ENCODE measurements at places on chromosomes 12 and 14. TPM values are rescaled to one million over a fixed set of nuclear protein-coding genes. Genes with fewer than 3 reads are reported as not detected.

- no peak for ATAC-seq
Observed at GRCh38 chr12:50200552-50201273, 33.5 kb upstream of the CERS5 start.

PTPN6 gene
- total RNA-seq = 223 TPM

GPN3 gene
- 41.8 TPM for total RNA-seq

DNA sequence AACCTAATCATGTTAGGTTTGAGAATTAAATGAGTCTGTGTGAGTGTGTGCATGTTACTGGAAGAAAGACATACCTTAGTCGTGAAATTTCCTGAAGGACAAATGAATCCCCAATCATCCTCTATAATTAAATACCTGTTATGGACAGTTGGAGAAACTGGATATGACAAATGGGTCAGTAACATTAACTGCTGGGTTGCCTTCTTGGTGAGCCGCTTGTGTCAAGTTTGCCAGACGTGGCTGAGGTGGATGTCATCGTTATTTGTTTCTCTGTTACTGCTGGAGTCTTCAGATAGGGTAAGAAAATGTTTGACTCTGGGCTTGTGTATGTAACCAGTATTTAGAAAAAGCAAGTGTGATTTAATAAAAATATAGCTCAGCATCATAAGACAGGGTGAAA, 131.6 kb downstream of the CAND1 start:
- no peak for ATAC-seq

DNA sequence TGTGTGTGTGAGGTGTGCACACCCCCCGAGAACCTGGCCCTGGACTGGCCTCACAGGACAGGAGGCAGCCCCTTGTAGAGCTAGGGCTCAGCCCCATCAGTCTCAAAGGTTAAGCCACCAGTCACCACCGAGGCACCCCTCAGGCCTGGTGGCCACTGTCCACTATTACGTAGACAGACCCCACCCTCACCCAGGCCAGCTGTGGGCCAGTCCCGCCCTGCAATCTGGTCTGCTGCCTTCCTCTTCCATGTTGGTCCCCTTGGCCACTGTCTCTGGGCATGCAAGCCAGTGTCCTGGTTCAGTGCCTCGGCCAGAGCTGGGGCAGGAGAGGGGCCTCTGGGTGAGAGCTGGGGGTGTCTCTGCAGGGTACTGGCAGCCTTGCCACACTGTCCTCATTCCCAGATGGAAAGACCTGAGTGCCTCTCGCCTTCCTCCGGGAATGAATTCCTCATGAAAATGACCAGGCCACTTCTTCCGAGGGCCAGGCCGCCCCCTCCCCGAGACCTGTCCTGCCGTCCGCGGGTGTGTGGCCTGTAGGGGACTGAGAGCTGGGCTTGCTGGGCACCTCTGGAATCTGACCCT, 897 bp upstream of the TEX22 start:
- no peak for ATAC-seq

DNA sequence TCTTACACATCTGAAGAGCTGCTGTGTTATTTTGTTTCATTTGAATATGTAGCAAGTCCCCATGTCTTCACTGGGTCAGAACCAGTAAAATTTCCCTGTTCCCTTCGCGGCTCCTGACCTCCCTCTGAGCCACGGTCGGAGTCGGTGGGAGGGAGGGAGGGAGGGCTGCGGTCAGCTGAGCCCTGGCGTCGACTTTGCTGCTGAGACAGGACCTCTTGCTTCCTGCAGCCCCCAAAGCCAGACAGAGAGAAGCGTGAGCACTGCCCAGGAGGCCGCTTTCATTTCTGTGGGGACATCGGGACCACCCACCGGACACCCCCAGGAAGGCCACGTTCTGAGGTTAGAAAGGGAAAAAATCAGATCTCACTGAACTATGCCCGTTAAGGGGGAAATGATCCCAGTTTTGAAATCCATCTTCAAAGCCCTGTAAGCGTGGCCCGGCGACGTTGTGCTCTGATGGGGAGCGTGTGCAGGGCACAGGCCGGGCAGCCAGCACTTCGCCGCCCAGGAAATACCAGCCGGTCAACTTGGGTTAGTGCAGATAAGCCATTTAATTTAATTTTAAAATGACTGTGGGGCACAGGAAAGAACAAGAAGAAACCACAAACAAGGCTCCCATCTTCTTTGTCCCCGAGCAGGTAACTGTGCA, 42.1 kb downstream of the NOC4L start:
- ATAC-seq = no peak

DNA sequence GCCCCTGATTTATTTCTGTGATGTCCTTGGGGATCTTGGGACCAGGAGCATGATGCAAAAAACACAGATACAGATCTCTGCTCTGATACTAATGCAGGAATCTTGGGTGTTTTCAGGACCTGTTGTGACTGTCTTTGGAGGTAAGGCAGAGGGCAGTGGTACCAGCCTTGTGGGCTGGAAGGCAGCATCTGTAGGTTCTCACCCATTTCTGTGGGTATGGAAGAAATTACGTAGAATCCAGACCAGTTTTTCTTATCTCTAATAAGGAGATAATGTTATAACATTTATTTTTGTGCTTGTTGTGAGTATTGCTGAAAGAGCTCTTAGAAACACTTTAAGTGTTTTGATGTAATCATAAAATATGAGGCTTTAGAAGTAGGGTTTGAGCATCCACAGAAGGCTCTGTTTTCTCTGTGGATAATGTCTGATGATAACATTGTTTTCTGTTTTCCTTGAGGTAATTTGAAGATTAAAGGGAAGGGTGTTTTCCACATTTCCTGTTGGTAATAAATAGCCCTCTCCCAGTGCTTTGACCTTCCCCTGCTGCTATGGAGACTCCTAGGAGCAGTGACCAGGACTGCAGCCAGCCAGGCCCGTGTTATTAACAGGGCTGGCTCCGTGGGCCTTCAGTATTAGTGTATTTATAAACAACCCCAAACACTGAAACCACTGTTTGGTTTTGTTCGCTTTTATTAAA, 9.4 kb upstream of the DCP1B start:
- no peak for ATAC-seq

MFAP5 gene
- not detected for total RNA-seq

DNA sequence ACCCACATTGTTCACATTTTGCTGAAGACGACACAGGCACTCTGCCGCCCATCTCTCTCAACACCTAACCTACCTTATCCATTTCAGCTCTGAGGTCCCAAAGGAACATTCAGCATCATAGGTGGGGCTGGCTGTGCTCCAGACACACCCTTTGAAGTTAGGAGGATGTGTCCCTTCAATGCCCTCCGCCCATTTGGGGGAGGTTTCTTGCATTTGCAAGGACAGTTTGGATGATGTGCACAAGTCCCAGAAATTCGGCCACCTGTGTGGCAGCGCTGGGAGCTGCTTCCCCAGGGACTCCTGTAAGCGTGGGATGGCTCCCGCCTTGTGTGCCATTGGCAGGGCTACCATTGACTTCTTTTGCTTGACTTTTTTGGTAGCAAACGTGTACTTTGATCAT, 113.8 kb downstream of the RIMBP2 start:
- ATAC-seq = no peak

All from activated T-helper 17 cell treated with anti-CD3 and anti-CD28 coated beads, Interleukin-2, amount 50 U/mL, for 72 hours (primary cell).